Stimulated activated CD8-positive, alpha-beta memory T cell treated with anti-CD3 and anti-CD28 coated beads, Interleukin-2, amount 100 ng/mL, for 48 hours (primary cell): ENCODE measurements at places on chromosomes 6 and 20.

GRCh38 chr20:63765082-63765873 lies 25.7 kb downstream of the SLC2A4RG start:
- DNase-seq, result no peak

- DNase-seq, result no peak
These were observed 50.9 kb upstream of the TNFAIP3 start for GRCh38 chr6:137816133-137816579.

DNA sequence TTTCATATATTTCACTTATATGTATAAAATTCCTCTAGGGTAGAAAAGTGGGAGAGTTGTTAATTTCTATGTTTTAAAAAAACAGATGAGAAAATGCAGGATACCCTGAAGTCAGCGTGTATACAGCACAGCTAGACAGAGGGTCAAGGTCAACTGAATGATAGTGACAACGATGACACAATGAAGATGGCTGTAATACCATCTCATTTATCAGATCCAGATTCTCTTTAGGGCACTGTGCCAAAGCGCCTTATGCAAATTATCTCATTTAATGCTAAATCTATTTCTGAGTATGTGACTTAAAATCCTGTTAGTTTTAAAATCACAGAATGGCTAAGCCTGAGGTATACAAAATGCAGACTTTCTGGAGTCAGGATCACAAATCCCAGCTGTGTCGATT lies 431.4 kb upstream of the RUNX2 start:
- DNase-seq, result no peak

DNA sequence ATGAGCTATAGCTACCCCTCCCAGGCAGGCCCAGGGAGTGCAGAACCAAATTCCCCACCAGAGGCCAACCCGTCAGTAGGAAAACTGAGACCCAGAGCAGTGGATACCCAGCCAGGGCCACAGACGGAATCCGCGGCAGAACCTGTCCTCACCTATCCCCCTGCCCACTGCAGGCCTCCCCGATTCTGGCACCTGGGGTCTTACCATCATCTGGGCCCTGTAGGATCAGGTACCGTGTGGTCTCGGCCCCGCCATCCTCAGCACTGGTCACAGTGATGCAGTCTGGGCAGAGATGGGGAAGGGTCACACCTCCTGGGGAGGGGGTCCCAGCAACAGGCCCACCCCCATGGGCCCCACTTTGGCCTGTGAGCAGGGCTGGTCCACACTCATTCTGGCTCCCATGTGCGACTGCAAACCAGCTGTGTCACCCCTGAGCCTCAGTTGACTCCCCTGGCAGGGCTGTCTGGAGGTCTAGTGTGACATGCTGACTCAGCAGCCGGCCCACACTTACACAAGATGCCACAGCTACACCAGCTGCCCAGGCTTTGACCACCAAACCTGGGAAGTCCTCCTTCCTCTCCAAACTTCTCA lies 3.8 kb downstream of the ZNF335 start:
- no peak for DNase-seq

GRCh38 chr20:59342023-59342957 lies 41.9 kb downstream of the EDN3 start:
- DNase-seq, result no peak

- DNase-seq, result no peak
These were observed 78.0 kb upstream of the MAFB start for GRCh38 chr20:40766790-40767614.

DNA sequence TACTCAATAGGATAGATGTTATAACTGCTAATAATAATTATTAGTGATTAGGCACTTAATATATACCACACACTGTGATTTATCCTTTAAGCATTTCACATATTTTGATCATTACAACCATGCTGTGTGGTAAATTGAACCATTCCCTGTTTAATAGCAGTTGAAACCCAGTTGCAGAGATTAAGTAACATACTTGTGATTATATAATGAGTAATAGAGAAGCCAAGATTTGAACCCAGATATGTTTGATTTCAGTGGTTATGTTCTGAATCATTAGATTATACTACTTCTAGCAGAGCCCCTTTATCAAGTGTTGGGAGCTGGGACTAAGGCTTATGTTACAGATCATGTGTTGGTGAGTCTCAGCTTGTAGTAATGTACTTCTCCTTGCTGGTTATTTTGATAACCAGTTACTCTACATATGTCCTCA lies 44.1 kb downstream of the STK4 start:
- DNase-seq, result no peak

- no peak for DNase-seq
These were observed 52.9 kb upstream of the TAB2 start for GRCh38 chr6:149264629-149265028.

DNA sequence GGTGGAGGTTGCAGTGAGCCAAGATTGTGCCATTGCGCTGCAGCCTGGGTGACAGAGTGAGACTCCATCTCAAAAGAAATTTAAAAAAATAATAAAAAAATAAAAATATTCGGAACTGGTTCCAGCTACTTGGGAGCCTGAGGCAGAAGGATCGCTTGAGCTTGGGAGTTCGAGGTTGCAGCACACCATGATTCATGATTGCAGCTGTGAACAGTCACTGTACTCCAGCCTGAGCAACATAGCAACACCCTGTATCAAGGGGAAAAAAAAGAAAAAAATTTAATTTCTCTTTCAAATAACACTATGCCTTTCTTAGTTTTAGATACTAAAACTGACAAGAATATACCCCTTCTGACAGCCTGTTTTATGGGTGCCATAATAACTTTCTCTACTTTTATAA lies 10.5 kb downstream of the KDM1B start:
- no peak for DNase-seq

- DNase-seq, result no peak
These were observed 134.2 kb downstream of the MRPL14 start for GRCh38 chr6:43992783-43993644.

- no peak for DNase-seq
These were observed 216.5 kb upstream of the RREB1 start for GRCh38 chr6:6891125-6891721.

- DNase-seq, result no peak
These were observed 68.0 kb downstream of the CLVS2 start for GRCh38 chr6:123064038-123064437.

- no peak for DNase-seq
These were observed 517.0 kb upstream of the ID4 start for GRCh38 chr6:19320111-19320581.

DNA sequence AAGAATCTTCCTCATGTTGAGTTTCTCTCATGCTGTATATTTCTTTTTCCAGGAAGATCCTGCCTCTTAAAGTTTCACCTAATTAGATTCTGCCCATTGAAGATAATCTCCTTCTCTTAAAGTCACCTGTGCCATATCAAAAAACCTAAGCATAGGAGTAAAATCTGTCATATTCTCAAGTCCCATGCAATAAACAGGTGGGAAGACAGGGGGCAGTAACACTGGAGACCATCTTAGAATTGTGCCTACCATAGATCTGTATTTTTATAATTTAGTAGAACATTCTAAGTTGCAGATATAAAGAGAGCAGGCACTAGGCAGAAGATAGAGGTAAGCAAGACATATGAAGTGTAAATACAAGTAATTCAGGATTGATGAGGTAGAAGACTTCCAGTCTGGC lies 763.5 kb upstream of the MANEA start:
- no peak for DNase-seq

DNA sequence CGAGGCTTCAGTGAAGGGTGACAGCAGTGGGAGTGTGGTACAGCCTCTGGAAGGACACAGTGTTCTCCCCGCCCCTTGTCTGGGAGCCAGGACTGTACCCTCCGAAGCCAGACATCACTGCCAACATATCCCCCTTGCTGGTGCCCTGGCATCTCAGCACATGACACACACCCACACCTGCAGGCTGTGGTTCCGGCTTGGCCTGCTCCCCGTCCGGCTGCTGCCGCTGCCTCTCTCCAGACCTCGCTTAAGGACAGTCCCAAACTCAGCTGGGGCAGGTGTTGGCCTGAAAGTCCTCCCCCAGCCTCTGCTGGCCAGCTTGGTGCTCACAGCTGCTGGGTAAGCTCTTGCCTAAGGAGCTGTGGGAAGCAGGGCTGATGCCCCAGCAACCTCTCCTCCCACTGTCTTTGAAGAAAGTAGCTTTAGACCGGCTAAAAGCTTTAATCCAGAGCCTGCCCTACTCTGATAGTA lies 7.0 kb downstream of the EMILIN3 start:
- DNase-seq, result no peak

- no peak for DNase-seq
These were observed 77.4 kb upstream of the MTHFD1L start for GRCh38 chr6:150788089-150788488.

- no peak for DNase-seq
These were observed 178.6 kb downstream of the UNC5CL start for GRCh38 chr6:40860443-40860842.

DNA sequence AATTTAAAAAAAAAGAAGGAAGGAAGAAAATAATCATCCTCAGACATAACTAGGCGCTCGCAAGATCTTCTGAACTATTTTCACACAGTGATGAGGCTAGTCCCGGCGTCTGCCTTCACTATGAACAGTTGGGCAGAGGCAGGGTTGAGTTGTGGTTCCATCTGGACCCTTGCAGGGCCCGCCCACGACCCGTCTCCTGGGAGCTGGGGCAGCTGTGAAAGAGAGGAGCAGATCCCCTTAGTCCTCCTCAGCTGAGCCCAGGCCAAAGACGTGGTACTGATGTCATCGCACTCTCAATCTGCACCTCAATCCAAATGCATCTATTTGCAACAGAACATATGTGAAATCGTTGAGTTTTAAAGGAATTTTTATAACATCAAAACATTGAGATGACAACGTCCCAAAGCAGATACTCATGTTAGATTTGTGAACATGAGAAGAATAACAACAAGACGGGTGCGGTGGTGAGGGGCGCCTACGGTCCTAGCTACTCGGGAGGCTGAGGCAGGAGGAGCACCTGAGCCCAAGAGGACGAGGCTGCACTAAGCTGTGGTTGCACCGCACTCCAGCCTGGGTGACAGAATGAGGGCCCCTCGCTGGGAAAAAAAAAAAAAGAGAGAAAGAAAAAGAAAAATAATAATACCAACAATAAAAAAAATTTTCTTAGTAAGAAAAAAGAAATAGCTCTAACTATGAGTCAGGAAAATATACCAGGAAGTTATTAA lies 15.3 kb downstream of the TCFL5 start:
- no peak for DNase-seq

DNA sequence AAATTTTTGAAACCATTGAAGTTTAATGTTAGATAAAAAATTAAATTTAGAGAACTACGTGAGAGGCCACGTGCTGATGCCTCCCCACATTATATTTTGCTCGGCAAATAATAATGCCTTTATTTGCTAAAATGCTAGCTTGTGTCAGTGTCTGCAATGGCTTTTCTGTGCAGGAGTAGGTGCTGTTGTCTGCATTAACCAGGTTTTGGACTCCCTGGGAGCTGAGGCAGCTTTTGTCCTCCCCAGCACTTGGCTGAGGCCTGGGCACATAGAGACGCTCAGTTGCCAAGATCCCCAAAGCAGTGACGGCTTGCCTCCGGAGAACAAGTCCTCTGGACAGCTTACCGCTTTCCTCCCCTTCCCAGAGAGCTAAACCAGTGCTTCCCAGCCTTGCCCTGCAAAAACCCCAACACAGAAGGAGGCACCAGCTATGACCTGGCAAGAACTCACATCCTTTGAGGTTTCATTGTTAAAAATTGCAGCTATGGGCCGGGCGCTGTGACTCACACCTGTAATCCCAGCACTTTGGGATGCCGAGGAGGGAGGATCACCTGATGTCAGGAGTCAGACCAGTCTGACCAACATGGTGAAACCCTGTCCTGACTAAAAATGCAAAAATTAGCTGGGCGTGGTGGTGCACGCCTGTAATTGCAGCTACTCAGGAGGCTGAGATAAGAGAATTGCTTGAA lies 59.9 kb downstream of the KAT14 start:
- DNase-seq, result no peak

DNA sequence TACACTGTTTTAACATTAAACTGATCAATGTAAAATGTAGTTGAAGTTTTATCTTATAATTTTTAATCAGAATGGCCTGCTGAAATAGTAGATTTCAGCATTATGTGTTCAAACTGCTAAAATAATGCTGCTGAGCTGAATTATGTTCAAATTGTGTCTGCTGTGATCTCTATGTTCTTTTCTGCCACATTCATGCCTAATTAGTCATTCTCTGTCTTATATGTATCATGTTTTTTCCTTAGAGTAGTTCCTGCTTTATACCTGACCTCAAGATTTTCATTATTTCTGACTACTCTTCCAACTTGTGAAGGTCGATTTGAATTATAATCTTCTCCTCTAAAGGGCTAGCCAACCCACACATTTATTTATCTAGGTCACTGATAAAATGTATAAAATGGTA lies 476.7 kb upstream of the EPHA7 start:
- no peak for DNase-seq

GRCh38 chr6:87671555-87672029 lies 30.4 kb downstream of the AKIRIN2 start:
- no peak for DNase-seq

GRCh38 chr6:23412770-23413169 lies 713.2 kb upstream of the NRSN1 start:
- DNase-seq, result no peak

DNA sequence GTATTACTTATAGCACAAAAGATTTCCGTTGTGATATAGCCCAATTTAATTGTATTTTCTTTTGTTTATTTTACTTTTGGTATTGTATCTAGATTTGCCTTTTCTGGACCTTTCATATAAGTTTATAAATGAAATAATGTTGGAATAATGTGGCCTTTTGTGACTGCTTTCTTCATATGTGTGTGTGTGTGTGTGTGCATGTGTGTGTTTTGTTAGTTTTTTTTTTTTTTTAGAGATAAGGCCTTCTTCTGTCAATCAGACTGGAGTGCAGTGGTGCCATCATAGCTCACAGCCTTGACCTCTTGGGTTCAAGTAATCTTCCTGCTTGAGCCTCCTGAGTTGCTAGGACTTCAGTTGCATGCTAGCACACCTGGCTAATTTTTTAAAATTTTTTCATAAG lies 37.8 kb upstream of the ASXL1 start:
- DNase-seq, result no peak

DNA sequence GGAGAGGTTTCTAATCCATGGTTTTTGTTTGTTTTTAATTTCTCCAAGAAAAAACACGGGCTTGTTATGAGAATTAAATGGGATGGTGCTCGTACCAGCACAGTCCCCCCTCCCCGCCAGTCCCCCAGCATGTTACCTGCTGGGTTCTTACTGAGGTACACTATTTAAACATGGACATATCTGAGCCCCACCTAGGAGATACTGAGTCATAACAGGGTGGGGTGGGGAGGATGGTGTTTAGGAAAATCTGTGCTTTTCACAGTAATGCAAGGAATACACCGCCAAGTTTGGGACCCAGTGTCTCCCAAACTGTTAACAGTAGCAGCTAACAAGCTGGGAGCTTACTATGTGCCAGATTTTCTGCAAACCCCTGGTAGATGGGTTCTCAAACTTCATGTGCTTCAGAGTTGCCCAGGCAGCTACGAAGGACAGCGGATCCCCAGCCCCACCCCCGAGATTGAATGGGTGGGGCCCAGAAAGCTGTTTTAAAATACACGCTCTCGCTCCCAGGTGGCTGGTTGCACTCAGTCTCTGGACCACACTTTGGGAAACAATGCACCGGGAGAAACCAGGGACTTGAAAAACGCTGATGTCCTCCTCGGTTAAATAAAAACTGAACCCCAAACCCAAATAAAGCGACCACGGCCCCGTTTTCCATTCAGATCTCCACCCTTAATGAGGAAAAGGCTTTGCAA lies 995 bp downstream of the ZFP64 start:
- peak; percentile 19 for DNase-seq
